ENCODE measurements at places on chromosomes 2 and 18.

- no peak for DNase-seq
Measured at GRCh38 chr18:77032181-77032701, 100.3 kb downstream of the MBP start.

- DNase-seq, result peak; percentile 95
Measured at GRCh38 chr2:43059183-43059897, 167.1 kb downstream of the ZFP36L2 start.

DNA sequence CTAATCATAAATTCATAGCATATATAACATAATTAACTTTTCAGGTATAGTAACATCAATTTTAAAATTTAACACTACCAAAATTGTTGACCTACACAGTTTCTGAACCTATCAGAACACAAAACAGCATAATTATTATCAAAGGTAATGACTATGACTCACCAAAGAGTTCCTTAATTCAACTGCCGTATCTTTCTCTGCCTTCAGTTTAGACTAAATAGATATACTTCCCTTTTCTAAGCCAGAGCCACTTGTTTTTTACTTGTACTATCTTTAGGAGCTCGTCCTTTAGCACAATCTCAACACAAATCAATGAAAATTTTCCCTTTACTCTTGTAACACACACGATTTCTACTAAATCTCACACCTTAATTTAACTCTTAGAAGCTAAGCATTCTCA lies 54.4 kb downstream of the CCDC88A start:
- peak; percentile 8 for DNase-seq

DNA sequence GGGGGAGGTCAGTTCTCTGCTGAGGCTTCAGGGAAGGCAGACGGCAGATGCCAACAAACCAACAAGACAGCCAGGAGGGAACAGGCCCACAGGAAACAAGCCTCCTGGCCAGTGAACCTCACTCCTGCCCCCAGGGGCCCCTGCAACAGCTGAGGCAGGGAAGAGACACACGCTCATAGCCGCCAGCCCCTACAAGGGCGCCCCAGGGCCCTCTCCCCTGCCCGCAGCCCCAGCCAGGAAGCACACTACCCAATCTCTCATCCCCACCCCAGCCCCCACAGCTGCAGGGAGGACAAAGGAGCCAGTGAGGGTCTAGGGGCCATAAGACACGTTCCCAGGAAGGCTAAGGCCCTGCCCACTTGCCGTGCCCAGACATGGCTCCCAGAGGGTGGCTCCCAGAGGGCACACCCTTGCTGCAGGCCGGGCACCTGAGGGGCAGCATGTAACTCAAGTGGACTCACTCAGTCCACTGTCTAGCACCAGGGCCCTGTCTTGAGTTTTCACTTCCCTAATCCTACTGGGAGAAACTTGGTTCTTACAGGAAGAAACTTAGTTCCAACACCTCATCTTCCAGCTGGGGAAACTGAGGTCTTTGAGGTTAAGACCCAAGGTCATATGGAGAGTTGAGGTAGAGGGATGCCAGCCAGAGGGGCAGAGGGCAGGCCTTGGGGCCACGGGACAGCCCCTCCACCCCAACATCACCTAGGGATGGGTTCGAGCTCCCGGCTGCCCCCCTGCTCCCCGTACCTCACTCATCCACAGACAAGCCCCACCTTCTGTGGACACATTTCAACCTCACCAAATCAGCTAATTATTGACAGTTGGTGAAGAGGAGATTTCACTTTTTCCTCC lies 37.3 kb downstream of the EMX1 start:
- DNase-seq, result no peak

GRCh38 chr2:21095178-21095577 lies 28.6 kb upstream of the TDRD15 start:
- DNase-seq, result no peak

DNA sequence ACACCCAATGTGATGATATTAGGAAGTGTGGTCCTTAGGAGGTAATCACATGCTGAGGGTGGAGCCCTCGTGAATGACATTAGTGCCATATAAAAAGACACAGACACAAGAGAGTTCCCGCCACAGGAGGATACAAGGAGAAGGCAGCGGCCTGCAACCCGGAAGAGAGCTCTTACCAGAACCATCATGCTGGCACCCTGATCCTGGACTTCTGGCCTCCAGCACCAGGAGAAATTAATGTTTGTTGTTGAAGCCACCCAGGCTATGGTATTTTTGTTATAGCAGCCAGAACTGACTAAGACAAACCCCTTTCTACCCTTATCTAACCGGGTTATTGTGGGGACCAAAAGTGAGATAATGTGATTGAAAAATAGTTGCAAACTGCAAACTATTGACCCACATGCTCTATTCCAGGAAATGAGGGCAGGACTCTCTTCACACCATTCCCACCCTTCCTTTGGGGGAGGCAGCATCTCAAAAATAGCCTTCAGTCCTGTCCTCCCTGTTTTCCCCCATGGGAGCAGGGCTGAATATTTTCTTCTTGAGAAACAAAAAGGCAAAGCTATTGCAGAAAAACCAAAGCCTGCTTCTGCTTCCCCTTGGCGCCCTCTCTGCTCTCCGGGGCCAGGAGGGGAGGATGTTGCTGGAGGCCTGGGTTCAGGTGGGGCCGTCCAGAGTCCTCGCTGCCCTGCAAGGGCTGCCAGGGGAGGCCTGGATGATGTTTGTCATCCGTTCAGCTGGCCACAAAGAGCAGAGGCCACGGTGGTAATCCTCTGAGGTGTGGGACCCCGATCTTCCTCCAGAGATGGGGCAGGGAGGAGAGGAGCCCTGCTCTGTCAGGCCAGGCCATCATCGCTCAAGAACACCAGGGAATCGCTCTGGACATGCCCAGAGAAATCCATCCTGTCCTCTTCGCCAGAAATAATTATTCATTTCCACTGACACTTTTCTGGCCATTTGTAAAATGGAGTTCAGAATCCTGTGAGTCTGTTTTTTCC lies 73.8 kb upstream of the HAAO start:
- DNase-seq, result no peak

- DNase-seq, result no peak
Measured at GRCh38 chr18:45175511-45175910, 439.8 kb upstream of the SLC14A2 start.

GRCh38 chr2:3780477-3781402 lies 77.4 kb downstream of the DCDC2C start:
- peak; percentile 49 for DNase-seq

DNA sequence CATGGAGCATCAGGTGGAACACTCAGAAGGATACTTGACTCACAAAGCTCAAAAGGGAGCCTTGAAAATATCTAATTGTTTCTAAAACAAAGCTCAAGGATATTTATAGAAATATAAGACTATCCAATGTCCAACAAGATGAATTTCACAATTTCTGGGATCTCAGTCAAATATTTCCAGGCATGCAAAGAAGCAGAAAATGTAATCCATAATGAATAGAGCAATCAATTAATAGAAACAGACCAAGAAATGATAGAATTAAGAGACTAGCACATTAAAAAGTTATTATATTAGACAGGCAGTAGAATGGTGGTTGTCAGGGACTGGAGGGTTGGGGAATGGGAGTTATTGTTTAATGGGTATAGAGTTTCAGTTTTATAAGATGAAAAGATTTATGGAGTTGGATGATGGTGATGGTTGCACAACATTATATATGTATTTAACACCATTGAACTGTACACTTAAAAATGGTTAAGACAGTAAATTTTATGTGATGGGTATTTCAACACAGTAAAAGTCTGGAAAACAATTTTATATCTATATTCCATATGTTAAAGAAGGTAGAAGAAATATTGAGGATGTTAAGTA lies 189.9 kb upstream of the PIEZO2 start:
- no peak for DNase-seq

DNA sequence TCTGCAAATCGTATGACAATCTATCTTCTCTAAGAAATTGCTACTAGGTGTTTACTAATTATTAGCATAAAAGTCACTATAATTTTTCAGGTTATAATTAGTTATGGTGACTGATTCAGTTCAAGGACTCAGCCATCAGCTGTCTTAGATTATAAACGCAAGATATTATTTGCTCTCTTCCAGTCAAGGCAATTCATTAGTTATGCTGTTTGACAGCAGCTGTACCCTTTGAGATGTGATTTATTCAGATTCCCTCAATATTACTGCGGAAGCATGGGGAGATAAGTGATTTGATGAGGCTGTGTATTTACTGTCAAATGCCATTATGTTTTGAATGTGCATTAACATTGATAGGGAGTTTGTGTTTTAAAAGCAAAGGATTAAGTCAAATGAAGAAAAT lies 558.9 kb upstream of the FSIP2 start:
- no peak for DNase-seq

DNA sequence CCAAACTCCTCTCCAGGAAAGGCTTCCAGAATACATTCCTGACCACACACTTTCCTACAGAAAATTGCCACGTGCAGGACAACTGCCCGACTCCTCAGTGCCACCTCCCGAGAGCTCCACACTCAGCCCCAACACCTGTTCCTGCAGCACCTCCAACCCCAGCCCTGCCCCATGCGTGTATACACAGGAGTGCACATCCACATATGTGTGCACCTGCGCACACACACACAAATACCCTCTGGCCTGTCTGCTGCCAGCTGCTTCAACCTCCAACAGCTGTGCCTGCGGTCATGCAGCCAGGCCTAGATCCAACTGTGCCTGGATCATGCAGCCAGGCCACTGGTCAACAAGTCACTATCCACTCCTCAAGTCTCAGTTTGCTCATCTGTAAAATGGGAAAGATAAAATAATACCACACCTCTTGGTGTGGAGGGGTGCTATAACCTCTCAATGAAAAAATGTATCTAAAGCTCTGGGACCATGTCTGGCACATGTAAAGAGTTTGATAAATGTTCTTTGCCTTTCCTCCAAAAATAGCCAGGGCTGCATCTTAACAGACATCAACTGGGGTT lies 152.1 kb upstream of the ID2 start:
- no peak for DNase-seq

GRCh38 chr2:207511851-207512250 lies 17.9 kb upstream of the CREB1 start:
- DNase-seq, result peak; percentile 0

DNA sequence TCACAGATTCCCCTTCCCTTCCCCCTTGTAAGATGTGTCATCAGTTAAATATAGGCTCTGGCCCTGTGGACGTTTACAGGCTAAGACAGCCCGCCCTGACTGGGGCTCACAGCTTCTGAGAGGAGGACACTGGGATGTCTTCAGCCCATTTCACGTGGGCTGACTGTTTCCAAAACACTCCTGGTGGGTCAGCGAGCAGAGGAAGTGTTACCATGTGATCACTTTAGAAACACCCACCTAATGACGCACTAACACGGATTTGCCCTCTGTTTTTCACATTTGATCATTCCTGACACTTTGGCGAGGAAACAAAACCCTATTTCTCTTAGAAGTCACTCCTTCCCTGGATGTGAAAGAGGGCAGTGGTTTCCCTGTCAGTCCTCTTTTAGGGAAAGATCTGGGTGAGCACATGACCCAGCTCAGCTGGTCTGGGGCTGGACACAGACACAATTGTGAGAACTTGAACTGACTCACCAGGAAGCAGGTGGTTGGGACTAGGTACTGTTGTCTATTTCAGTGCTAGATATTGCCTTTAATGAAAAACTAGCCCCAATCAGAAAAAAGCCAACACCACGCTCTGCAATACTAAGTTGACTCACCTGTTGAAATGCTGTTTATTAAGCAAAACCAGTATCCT lies 38.8 kb downstream of the BMP10 start:
- peak; percentile 62 for DNase-seq

DNA sequence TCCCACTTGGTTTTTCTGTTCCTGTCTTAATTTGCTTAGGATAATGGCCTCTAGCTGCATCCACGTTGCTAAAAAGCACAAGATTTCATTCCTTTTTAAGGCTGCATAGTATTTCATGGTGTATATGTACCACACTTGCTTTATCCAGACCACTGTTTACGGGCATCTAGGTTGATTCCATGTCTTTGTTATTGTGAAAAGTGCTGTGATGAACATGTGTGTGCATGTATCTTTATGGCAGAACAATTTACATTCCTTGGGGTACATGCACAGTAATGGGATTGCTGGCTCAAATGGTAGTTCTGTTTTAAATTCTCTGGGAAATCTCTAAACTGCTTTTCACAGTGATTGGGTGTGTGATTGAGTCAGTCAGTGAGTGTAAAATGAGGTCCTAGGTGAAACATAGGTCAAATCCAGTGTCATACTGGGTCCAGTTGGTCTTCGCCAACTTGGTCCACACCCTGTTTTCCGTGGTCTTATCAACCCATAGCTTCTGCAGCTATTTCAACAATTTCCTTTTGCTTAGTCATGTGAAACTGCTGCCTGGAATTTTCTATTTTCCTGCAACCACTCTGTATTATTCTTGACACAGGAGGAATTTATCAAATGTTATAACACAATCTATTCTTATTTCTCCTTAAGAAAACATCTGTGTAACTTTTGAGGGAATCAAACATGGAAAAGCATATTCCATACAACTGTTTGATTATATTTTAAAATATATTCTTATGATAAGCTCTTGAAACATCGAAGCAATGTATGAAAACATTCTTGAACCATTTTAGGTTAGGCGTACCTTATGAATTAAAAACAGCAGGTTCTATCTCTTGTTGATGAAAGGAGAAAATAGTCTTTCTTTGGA lies 82.9 kb downstream of the ADCYAP1 start:
- DNase-seq, result no peak

- no peak for DNase-seq
Measured at GRCh38 chr2:198327526-198327925, 523.1 kb downstream of the PLCL1 start.

DNA sequence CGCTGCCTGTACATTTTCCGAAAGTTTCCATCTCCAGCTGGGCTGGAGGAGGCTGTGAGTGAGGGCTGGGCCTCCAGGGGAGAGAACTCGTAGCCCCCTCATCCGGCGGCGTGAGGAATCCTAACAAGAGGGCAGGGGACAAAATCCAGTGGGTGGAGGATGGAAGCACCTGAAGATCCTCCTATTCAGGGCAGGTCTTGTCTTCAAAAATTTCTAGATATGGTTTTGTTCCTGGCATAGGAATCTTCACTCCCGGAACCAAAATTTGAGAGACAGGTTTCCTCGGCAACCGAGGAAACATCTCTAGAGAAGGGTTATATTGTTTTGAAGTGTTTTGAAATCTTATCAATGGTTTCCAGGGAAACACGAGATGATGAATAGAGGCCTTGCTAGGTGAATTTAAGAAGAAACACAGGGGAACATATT lies 136.7 kb downstream of the SH3BP4 start:
- no peak for DNase-seq

DNA sequence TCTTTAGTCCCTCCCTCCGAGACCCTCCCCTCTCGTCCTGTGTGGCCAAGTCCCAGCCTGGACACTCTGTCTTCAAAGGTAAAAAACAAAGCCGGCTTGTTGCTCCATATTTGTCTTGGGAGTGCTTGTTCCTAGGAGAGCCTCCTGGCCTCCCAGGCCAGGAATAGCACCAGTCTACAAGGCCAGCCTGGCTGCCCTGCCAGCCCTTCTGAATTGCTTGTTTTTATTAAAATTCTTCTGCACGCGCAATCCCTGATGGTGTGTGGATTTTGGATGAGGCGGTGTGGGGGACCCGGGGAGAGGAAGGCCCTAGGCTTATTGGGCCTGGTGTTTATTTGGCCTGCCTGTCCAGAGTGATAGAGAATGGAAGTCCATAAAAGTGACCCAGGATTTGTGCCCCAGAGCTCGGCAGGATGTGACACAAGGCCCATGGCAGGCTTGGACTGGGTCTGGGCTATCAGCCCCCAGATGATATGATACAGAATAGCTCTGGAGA lies 297.3 kb downstream of the CYP26B1 start:
- DNase-seq, result no peak

Measured in Ammon's horn (tissue), 1 donor.